ENCODE measurements at places on chromosomes 2 and 18.

DNA sequence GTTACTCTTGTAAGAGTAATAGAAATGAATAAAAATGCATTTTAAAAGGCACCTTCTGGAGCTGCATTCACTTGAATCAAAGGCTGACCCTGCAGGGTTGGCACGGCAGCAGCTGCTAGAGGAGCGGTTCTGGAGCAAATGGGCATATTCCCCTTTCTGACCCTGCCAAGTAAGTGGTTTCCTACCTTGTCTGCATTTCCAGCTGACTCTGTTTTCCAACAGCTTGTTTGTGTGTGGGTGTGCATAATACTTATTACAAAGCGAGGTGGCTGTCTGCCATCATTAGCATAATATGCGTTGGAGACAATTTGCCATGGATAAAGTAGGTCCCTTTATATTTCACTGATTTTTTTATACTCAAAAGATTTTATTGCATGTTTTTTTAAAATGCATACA is 21.3 kb upstream of the TTN start:
- DNase-seq: no peak

- no peak for DNase-seq
These were observed 113.9 kb downstream of the INO80D start for GRCh38 chr2:205972113-205972512.

DNA sequence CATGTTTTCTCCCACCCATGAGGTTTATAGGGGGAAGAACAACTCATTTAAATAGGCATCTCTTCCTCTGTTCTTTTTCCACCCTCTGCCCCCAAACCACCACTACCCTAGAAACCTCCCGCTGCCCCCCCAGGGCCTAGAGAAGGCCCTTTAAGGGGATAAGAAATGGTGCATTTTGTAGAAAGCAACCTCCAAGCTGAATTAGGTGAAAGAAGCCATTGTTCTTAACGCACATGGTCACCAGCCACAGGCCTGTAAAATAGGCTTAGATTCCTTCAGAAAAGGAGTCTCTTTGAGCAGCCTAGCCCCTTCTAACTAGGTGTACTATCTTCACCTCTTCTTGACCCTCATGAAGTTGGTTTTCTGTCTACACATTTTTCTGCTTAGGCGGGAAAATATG is 118.6 kb upstream of the SP5 start:
- no peak for DNase-seq

- DNase-seq: no peak
These were observed 125.3 kb downstream of the SLC4A3 start for GRCh38 chr2:219752726-219753125.

DNA sequence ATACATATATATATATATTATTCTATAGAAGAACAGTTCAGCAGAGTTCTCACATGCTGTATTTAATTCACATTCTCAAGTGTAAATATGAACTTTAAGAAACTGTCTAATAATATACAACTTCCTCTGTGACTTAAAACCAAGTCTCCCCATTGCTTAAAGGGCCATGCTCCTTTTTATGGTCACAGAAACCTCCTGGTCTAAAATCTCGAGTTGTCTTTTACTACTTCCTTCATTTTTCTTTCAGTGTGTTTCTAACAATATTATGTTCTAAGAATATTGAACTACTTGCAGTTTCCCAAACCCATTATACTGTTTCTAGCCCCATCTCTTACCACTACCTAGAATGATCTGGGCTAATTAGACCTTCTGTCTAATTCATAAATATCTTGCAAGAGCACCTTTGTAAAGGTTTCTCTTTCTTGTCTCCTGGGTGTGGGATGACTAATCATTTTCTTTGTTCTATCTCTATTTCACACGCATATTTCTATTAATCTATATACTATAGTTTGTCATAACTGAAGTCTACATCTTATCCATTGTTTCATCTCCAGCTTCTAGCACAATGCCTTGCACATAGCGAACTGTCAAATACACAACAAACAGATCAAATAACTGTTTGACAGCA is 48.8 kb downstream of the ERBB4 start:
- DNase-seq: no peak

- DNase-seq: no peak
These were observed 1.5 kb downstream of the XRCC5 start for GRCh38 chr2:216110620-216111019.

- no peak for DNase-seq
These were observed 158.2 kb downstream of the LAMA3 start for GRCh38 chr18:23847321-23847986.

DNA sequence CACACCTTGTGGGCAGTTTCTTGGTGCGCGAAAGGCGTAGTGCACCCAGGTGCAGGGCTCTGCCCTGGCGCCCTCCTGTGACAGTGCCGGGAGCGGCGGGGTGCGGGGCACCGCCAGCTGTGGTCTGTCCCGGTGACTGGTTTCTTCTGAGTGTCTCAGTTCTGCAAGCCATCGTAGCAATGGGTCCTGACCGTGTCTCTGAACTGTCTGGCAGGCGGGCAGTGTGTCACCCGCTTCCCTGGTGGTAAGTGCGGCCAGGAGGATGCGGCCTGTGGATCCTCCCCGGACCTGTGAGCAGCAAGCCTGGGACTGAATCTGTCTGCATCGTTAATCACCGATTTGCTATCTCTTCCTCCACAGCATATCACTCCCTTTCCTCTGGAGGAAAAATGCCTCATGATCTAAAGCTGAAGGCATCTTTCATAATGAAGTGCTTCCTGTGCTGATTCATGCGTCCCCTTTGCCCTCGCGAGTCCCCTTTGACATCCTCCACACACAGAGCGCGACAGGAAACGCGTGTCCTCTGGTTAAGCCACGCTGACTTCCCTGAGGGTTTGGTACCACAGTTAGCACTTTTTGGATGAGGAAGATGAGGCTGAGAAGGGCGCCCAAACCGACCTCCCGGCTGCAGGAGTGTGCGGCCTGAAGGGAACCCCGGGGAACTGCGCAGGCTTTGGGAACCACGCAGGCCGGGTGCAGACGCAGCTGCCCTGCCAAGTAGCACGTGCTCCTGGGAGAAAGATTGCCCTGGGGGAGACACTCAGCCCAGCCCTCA is 416.0 kb upstream of the HS6ST1 start:
- peak; percentile 83 for DNase-seq

DNA sequence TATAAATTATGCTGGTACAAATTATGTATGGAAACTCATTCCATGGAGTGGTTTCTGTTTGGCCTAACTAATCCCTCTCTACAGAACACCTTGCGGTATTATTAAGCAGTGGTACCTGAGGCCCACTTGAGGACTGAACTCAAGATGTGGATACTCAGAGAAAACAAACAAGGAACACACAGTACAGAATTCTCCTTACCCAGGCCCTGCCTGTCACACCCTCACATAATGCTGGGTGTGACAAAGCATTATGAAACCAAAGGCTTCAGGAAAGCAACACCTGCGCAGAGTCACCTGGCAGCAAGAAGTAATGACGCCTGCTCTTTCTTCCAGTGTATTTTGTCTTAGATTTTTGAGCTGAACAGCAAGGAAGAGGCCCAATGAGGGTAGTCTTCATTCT is 264.7 kb downstream of the PAX3 start:
- no peak for DNase-seq

DNA sequence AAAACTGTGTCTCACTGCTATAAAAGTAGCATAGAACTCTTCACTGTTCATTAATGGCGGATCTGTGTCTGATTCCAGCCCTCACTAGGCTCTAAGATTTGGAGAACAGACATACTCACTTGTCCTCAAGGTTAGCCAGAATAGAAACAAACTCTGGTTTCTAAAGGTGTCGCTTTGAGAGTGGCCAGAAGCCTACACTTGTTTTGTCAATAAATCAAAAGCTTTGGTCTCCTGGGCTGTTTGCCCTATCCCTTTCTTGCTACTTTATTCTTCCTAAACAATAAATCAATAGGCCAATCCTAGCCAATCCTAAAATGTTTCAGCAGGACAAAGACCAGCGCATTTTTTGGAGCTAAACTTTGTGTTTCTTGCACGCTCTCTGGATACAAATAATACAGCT is 1064.6 kb upstream of the CHAC2 start:
- DNase-seq: no peak

DNA sequence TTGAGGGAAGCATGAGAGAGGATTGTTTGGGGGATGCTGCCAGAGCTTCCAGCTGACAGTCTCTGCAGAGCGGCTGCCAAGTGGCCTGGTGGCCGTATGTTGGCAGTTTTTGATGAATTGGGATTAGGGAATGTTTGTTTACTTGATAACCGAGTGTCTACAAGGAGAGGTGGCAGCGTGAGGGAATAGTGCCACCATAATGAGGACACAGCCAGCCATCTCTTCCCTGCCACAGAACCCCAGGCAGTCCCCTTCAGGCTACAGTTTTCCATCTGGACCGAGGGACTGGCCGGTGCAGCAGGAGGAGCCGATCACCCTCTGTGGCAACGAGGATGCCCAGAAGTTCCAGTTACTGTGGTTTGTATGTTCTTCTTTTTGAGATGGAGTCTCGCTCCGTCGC is 55.2 kb downstream of the TRAPPC12 start:
- no peak for DNase-seq

DNA sequence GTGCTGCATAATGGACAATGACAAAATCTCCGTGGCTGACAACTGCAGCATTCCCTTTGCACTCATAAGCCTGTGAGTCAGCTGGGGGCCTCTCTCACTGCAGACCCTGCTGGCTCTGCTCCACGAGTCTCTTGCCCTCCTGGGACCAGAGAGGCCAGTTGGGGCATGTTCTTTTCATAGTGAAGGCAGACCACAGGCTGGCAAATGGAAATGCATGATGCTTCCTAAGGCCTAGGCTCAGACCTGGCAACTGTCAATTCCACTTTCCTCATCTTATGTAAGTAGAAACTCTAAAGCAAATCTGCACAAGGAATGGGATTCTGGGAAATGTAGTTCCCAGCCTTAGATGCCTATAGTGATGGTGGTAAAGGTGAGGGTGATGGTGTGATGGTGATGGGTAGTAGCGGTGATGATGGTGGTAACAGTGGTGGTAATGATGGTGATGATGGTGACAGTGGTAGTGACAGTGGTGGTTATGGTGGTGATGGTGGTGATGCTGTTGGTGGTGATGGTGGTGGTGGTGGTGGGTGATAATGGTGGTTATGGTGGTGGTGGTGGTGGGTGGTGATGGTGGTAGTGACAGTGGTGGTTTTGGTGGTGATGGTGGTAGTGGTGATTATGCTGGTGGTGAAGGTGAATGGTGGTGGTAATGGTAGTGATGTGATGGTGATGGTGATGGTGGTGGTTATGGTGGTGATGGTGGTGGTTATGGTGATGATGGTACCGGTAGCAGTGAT is 185.8 kb upstream of the ARL4C start:
- no peak for DNase-seq

GRCh38 chr2:172173174-172173706 is 70.5 kb upstream of the DLX2 start:
- DNase-seq: no peak

GRCh38 chr2:176172895-176173566 is 15.4 kb upstream of the HOXD1 start:
- DNase-seq: no peak

DNA sequence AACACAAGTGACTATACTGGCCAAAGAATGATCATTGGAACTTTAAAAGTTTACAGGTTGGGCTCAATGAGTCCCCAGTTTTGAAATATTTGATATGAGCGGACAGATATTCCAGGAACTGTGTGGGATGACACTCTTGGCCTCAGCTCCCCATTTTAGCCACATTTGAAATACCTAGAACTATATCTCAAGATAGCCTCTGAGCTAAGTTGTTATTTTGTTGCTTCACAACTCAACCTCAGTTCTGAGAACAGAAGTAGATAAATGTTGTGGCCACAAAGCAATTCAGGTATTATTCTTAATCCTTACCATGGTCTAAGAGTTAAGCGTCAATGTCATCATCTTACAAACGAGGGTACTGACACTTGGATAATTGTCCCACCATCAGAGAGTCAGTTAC is 172.2 kb upstream of the SETBP1 start:
- peak; percentile 7 for DNase-seq

- peak; percentile 17 for DNase-seq
These were observed 433.7 kb upstream of the TRIB2 start for GRCh38 chr2:12282780-12283695.

DNA sequence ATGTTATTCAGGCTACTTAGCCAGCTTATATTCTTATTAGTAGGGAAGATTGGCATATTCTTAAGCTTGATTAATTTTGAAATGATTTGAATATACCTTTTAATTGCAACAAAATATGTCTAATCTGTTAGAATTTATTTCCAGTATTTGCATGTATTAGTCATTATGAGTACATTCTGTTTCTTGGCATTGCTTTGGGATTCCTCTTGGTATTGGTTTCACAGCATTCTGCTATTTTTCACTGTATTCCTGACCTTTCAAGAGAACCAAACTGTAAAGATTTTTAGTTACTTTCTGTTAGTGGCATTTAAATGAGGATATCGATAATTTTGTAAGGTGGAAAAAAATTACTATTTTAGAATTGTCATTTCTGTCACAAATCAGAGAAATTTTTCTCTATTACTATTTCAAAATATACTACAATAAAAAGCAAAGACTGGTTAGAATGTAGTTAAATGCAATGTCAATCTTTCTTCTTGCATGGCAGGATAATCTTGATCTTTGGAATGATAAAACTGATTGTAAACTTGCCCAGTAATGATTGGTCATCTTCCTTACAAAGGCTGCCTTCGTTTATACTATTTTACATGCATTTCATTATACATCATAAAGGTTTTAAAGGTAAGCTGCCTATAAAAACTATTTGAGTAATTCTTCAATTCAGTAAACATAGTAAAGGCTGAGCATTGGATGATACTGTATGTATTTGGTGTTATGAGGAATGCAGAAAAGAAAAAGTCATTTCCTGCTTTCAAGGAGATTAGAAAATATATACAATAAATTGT is 86.1 kb downstream of the SLC4A10 start:
- no peak for DNase-seq

Data from suppressor macrophage treated with lipopolysaccharide for 1 hour (primary cell).